Right atrium auricular region (tissue), 2 donors: ENCODE measurements at places on chromosomes 3 and 15. TPM values are rescaled to one million over a fixed set of nuclear protein-coding genes. Genes with fewer than 3 reads are reported as not detected.

The PLD1 gene
- 64.5 TPM for total RNA-seq

The MYH15 gene
- total RNA-seq, result 0.08 TPM

The LRRIQ4 gene
- not detected for total RNA-seq

The ELL3 gene
- 2.4 TPM for total RNA-seq

DNA sequence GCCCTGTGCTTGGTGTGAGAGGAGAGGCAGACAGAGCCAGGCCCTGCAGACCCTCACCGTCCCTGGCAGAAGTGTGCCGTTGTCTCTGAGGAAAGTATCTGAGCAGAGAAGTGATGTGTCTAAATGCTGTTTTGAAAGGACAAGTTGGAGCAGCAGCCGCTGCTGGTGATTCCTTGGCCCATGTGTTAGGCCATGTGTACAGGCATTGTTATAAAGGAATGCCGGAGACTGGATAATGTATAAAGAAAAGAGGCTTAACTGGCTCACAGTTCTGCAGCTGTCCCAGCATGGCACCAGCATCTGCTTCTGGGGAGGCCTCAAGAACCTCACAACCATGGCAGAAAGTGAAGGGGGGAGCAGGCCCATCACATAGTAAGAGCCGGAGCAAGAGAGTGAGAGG lies 334.6 kb upstream of the ATP10A start:
- no peak for DNase-seq

DNA sequence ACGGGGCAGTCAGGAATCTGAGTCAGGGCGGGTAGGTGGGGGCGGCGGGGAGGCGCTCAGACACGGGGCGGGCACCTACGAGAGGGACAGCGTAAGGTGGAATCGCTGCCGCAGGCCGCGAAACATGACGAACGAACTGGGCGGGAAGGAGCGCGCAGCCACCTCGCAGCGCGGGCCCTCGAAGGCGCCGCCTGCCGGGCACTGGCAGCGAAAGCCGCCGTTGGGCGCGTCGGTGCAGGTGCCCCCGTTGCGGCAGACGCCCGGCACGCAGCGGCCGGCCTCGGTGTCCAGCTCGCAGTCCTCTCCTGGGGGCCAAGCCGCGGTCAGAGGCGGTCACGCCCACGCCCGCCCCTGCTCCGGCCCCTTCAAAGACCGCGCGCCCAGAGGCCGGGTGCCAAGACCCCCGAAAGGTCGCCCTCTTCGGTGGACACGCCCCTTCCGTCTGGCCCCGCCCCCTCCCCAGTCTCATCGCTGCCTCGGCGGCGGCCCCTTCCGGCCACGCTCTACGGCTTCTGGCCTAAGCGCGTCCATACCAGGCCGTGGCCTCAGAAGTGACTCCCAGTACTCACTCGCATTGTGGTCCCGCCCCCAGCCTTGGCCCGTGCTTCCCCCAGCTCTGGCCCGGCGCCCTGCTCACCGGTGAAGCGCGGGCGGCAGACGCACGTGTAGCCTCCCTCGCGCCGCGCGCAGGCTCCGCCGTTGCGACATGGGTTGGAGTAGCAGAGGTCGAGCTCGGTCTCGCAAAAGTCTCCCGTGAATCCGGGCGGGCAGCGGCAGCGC lies 6.4 kb downstream of the CELSR3 start:
- peak; percentile 77 for DNase-seq

DNA sequence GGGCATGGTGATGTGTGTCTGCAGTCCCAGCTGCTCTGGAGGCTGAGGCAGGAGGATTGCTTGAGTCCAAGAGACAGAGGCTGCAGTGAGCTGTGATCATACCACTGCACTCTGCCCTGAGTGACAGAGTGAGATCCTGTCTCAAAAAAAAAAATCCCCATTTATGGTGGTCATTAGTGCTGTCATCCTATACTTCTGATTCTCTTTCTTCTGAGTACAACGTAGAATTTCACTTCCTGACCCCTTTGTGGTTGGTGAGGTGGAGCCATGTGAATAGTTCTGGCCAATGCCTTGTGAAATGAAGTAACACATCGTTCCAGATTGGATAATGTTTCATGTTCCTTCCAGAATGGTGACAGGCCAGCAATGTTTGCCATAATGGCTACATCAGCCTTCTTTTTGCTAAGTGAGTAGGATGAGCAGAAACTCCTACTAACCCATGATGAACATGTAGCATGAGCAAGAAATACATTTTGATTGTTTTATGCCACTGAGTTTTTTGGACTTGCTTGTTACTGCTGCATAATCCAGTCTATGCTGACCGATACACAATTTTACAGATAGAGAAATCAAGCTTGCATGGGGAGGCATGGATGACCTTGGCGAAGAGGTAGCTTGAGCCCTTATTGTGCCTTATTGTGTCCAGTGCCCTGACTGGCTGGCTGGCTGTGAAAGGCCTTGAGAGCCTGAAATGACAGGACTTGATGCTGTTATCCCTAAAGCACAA lies 30.9 kb upstream of the TLE3 start:
- no peak for DNase-seq

GRCh38 chr3:185582236-185582635 lies 3.9 kb upstream of the SENP2 start:
- DNase-seq, result no peak

GRCh38 chr3:61340931-61341461 lies 89.7 kb upstream of the FHIT start:
- DNase-seq, result no peak

- DNase-seq, result no peak
Measured at GRCh38 chr15:37028625-37029296, 71.6 kb downstream of the MEIS2 start.

DNA sequence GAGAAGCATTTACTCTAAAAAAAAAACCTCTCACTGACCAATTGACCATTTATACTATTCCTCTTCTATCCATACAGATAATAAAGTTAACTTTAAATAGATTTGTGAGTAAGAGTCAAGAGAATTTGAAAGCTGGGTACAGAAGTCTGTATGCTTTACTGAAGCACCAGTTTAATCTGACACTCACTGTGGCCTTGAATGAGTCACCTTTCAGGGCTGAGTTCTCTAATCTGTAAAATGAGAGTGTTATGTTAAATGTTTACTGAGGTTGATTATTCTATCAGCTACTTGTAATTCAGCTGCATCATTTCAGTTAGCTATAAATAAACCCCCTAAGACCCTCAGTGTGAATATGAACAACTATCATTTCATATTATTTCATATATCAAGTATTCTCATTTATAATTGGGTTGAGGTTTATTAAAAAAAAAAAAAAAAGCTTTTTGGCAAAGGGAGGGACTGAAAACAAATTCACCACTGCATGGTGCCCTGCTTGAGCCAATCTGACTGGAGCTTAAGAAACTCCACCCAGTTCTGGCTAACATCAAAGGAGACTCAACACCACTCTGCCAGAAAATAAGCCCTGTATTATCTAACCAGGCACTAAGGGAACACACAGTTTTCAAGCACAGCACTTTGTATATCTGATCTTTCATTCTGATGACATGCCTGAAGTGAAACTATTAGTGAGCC lies 2.8 kb downstream of the MAP4 start:
- DNase-seq, result no peak

DNA sequence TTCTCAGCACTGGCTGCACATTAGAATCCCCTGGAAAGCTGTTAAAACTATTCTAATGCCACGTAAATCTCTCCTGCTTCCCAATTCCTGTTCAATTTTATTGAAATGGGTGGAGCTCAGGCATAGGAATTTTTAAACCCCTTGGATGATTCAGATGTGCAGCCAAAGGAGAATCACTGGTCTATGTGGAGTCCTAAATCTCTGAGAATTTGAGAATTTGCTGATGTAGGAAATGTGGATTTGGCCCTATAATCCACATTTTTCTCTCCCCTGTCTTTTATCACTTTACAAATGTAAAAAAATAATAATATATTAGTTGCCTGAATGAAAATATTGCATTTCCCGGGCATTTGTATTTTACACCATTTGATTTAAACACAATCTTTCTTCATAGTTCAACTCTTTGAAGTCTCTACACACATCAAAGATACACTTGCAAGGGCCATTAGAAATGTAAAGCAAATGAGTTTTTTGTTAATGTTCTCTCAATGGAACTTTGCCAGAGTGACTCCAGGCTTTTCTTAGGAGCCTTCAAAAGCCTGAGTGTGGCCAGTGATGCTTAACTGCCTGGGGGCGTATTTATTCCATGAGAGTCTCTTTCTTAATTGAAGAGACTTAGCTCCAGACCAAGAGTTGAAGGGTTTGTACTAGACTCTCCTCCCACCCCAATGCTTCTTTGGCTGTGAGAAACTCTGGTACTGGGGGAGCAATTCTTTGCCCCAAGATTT lies 48.8 kb upstream of the PTX3 start:
- DNase-seq, result no peak

DNA sequence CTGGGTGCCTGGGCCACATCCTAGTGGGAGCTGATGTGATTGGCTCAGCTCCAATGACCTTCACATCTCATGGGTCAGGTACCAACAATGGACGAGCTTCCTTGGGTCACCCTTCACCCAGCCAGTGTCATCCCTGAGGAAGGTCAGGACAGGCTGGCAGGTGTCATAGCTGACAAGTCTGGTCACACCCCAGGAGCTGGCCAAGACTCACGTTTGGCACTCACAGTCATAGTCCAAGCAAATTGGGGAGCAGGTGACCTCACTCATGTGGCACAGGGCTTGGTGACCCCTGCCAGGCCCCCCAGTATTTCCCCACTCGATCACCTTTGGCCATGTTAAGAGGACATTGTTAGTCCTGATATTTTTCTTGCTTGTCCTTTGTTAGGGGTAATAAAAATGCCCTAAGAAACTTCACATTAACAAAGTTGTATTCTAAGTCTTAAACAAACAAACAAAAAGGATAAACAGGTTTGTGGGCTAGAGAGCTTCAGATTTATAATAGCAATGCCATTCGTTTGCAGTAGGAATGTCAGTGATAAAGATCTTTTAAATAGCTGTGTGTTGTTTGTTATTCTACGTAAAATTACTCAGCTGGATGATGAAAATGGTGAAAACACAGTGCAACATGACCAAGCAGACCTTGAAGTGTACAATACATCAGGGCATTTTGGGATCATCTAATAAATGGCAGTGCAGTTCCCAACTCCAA lies 79.5 kb upstream of the POMGNT2 start:
- no peak for DNase-seq
